Tibial nerve (tissue), 4 donors: ENCODE measurements at places on chromosomes 6 and 20. TPM values are rescaled to one million over a fixed set of nuclear protein-coding genes. Genes with fewer than 3 reads are reported as not detected.

DNA sequence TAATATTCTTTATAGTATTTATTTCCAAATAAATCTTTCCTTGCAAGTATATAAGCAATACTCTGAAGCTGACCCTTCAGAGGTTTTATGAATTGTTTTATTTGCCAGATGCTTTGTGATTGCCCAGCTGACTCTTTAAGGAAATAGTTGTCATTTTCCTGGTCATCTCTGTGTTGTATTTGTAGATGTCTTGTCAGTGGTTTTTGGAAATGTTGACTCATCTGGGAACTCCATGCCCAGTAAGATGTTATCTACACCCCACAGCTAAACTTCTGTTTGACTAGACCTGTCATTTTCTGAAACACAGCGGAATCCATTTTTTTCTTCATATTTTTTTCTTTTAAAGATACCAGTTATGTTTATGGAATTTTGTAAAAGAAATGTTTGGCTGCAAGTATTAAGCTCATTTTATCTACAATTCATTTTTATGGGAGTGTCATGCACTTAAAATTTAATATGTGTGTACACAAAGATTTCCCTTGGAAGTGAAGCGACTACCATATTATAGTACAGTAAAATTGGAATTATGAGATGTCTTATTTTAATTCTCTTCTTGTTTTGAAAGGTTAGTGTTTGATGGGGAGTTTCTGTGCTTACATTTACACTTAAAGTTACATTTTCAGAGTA is 491.0 kb downstream of the NKAIN2 start:
- H3K27ac ChIP-seq: no peak overlapping the region
- no peak for DNase-seq
- H3K36me3 ChIP-seq: no peaks in the 10 kb centered on the region
- no peaks in the 10 kb centered on the region for H3K4me1 ChIP-seq

DNA sequence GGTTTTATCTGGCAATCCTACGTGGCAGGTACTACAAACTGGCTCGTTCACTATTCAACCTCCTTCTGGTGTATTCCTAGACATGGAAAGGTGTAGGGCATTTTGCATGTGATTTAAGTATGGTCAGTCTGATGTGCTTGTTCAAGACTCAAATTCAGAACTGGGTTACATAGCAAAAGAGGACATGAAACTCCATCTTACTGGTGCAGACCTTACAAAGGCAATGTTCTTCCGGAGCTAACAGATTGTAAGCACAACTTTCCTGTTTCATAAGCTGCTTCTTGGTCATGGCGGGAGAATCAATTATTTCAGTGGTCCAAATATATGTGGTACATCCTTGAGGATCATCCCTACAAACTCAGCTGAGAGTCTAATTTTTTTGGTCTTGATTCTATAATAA is 703.4 kb downstream of the EPM2A start:
- H3K4me1 ChIP-seq: no peaks in the 10 kb centered on the region
- H3K4me3 ChIP-seq: no peak overlapping the region
- H3K36me3 ChIP-seq: no peaks in the 10 kb centered on the region

- no peaks in the 10 kb centered on the region for H3K36me3 ChIP-seq
- no peaks in the 10 kb centered on the region for H3K27me3 ChIP-seq
- peak overlapping the region; percentile 97 for H3K4me3 ChIP-seq
- peak overlapping the region; percentile 100 for H3K27ac ChIP-seq
Observed at GRCh38 chr6:149316108-149316727, 1.3 kb upstream of the TAB2 start.

- no peak for DNase-seq
- no peak overlapping the region for H3K27ac ChIP-seq
- H3K4me3 ChIP-seq: no peak overlapping the region
- H3K36me3 ChIP-seq: no peaks in the 10 kb centered on the region
- H3K4me1 ChIP-seq: peaks cover 28% of the 10 kb centered on the region
Observed at GRCh38 chr6:90003941-90004340, 109.7 kb downstream of the GJA10 start.

- no peak overlapping the region for H3K4me3 ChIP-seq
- no peak overlapping the region for H3K27ac ChIP-seq
- DNase-seq: peak; percentile 58
- no peaks in the 10 kb centered on the region for H3K27me3 ChIP-seq
- H3K4me1 ChIP-seq: no peaks in the 10 kb centered on the region
- no peaks in the 10 kb centered on the region for H3K36me3 ChIP-seq
Observed at GRCh38 chr6:80133020-80133419, 26.5 kb downstream of the BCKDHB start.

DNA sequence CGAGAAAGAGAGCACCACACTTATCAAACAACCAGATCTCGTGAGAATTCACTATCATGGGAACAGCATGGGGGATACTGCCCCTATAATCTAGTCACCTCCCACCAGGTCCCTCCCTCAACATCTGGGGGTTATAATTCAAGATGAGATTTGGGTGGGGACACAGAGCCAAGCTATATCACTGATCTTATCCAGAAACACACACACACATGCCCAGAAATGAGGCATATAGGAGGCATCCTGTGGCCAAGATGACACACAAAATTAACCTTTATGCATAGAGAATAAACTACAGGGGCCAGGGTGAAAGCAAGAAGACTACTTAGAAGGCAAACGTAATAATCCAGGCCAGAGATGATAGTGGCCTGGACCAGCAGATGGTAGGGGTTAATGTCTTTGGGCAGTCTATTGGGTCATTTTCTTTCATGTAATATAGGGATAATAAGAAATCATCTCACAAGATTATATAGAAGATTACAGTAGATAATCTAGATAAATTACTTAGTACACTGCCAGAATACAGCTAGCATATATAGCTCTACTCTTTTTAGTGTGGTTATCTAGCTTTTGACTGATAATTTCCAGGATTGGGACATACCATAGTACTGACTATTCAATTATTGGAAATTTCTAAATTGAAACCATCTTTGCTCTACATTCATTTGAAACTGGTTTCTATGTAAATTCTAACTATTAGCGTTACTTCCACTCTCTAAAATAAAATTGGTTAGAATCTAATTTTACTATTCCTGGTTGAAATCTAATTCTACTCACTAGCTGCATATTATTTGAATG is 20.0 kb downstream of the RNF144B start:
- no peak overlapping the region for H3K4me3 ChIP-seq
- H3K36me3 ChIP-seq: no peaks in the 10 kb centered on the region
- DNase-seq: no peak
- H3K4me1 ChIP-seq: peaks cover 5% of the 10 kb centered on the region

DNA sequence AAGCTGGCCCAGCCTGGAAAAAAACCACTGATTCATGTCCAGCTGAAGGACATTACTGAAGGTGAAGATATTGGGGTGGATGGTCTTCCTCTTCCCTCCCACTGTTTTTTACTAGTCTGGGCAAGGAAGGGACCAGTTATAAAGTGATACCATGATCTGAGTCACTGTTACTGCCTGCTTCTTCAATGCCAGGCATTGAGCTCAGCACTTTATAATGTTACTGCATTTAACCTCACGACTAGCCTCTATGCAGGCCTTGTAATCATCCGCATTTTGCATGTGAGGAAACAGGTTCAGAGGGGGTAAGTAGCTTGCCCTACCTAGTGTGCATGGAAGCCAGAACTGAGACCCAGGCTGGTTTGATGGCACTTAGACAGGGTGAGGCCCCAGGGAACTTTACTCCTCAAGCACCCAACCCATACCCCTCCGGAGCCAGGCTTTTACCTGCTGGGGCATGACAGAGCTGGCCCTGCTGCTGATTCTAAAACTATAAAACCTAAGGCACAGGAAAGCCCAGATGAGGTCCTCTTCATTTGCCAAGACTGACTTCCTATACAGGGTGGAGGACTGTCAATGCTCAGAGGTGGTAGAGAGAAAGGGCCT is 11.0 kb upstream of the KCNK5 start:
- H3K27ac ChIP-seq: peak overlapping the region; percentile 88
- no peaks in the 10 kb centered on the region for H3K36me3 ChIP-seq
- H3K4me1 ChIP-seq: peaks cover 54% of the 10 kb centered on the region
- no peak overlapping the region for H3K4me3 ChIP-seq
- no peak for DNase-seq

GRCh38 chr20:25249198-25249931 is 1.5 kb downstream of the PYGB start:
- H3K36me3 ChIP-seq: no peaks in the 10 kb centered on the region
- DNase-seq: no peak
- no peaks in the 10 kb centered on the region for H3K4me1 ChIP-seq
- H3K27me3 ChIP-seq: no peaks in the 10 kb centered on the region
- peak overlapping the region; percentile 78 for H3K27ac ChIP-seq

- no peak for DNase-seq
- no peaks in the 10 kb centered on the region for H3K27me3 ChIP-seq
- no peaks in the 10 kb centered on the region for H3K36me3 ChIP-seq
- peaks cover 49% of the 10 kb centered on the region for H3K4me1 ChIP-seq
- no peak overlapping the region for H3K27ac ChIP-seq
Observed at GRCh38 chr6:39300739-39301138, 13.5 kb downstream of the KCNK17 start.

DNA sequence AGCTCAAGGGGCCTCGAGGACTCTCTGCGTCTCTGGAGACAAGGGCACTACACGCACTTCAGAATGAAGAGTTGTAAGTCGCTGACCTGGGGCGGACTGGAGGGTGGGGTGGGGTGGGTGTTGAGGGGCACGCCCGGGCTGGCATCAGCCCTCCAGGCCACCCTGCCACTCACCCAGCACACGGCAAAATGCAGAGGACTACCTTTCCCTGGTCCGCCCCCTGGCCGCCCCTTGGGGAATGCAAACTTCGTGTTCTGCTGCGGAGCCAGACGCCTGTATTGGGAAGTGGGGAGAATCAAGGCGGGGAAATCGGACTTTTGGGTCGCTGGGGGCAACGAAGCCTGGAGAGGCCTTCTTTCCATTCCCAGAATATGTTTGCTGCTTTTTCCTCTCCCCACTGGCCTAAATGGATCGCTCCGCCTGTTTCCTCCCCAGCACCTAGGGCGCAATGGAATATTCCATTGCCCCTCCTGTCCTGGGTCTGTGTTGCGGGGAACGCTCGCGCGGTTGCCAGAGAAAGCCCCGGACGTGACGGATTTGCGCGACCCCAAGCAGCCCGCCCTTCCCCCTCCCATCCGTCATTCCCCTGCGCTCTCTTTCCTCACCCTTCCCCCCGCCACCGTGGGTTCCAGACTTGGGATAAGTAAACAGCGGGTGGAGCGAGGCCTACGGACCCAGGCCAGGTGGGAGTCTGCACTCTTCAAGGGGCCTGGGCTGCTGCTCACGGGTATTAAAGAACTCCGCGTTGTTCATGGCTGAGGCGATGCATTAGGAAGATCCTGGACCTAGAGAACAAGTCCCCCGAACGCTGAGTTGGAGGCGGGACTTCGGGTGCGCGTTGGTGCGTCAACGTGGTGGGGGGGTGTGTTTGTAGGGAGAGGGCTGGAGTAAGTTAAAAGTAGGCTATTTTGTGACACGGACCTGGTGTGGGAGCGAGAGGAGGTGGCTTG is at the start of gene PPT2:
PPT2 (plus strand) TSS at position 578 of the 950 bp plus-strand sequence. CDS start 454 bp downstream, outside the sequence.
- peaks cover 4% of the 10 kb centered on the region for H3K4me1 ChIP-seq
- no peaks in the 10 kb centered on the region for H3K27me3 ChIP-seq
- H3K36me3 ChIP-seq: no peaks in the 10 kb centered on the region
- DNase-seq: peak; percentile 90

GRCh38 chr6:127162836-127163235 is 44.4 kb downstream of the RSPO3 start:
- no peak overlapping the region for H3K27ac ChIP-seq
- H3K4me3 ChIP-seq: no peak overlapping the region
- no peaks in the 10 kb centered on the region for H3K27me3 ChIP-seq
- DNase-seq: no peak
- peaks cover 12% of the 10 kb centered on the region for H3K4me1 ChIP-seq
- H3K36me3 ChIP-seq: no peaks in the 10 kb centered on the region

DNA sequence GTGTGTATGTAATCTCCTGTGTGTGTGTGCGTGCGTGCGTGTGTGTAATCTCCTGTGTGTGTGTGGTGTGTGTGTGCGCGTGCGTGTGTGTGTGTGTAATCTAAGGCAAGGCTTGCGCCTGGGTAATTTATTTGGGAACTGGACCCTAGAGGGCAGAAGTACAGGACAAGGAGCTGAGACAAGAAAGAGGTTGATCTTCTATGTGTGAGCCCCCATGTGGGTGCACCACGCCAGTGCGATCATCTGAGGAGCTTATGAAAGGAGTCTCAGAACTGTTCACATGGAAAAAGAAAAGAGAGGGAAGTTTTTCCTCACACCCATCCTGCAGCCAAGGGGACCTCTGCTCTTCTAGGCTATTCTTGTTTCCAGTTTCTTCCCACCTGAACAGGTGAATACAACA is 220.1 kb upstream of the GGTLC1 start:
- H3K4me3 ChIP-seq: no peak overlapping the region
- H3K27ac ChIP-seq: no peak overlapping the region
- H3K36me3 ChIP-seq: no peaks in the 10 kb centered on the region
- no peaks in the 10 kb centered on the region for H3K4me1 ChIP-seq
- DNase-seq: no peak

Gene COX4I2
- 4.2 TPM for total RNA-seq

DNA sequence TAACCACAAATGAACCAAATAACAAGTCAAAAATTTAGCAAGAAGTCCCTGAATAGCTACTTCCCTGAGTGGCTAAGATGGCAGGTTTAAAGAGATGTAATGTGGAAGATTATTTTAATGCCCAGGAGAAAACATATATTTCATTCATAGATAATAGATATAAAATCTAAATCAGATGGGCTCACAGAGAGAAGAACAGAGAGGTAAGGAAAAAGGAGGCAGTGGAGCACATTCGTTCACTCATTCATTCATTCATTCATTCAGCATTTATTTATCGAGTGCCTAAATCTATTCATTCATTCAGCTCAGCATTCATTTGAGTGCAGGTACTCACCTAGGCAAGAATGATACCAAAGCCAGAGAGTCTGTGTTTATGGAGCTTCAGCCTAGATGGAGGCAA is 32.1 kb upstream of the IYD start:
- DNase-seq: no peak
- H3K36me3 ChIP-seq: no peaks in the 10 kb centered on the region
- H3K27ac ChIP-seq: no peak overlapping the region
- no peaks in the 10 kb centered on the region for H3K27me3 ChIP-seq
- H3K4me1 ChIP-seq: no peaks in the 10 kb centered on the region

- H3K27me3 ChIP-seq: no peaks in the 10 kb centered on the region
- H3K27ac ChIP-seq: peak overlapping the region; percentile 85
- H3K4me1 ChIP-seq: peaks cover 51% of the 10 kb centered on the region
Observed at GRCh38 chr20:25057234-25058050, 497 bp downstream of the ACSS1 start.

- H3K4me1 ChIP-seq: peaks cover 17% of the 10 kb centered on the region
- H3K27me3 ChIP-seq: no peaks in the 10 kb centered on the region
- no peaks in the 10 kb centered on the region for H3K36me3 ChIP-seq
- peak overlapping the region; percentile 86 for H3K27ac ChIP-seq
- DNase-seq: peak; percentile 50
Observed at GRCh38 chr20:58160451-58161061, 67.9 kb downstream of the ANKRD60 start.
